ENCODE measurements at places on chromosomes 12 and 14. TPM values are rescaled to one million over a fixed set of nuclear protein-coding genes. Genes with fewer than 3 reads are reported as not detected.

CLEC2B gene
- 1.7 TPM for total RNA-seq

NDRG2 gene
- 171 TPM for total RNA-seq

RNFT2 gene
- total RNA-seq: 6.3 TPM

DNA sequence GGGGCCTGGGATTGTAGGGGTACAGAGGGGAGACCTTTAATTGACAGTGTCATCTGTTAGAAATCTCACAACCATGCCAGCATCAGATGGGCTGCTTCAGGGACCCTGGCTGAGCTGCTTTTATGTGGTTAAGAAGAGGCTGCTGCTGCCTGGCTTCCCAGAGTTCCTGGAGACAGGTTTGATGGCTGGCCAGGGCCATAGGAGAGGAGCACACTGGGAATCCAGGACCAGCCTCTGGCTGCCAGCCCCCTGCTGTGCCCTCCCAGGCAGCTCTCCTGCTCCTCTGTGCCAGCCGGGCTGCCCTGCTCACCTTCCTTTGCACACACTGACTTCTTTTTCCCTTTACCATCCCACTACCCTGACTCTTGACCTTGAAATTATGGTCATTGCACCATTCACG, 507 bp upstream of the KRT73 start:
- no peaks in the 10 kb centered on the region for H3K36me3 ChIP-seq
- H3K4me3 ChIP-seq: no peak overlapping the region
- H3K4me1 ChIP-seq: no peaks in the 10 kb centered on the region

GARIN6 gene
- total RNA-seq: not detected

BTBD6 gene
- total RNA-seq: 66.0 TPM

INF2 gene
- 264 TPM for total RNA-seq

FGF6 gene
- total RNA-seq: not detected

DNA sequence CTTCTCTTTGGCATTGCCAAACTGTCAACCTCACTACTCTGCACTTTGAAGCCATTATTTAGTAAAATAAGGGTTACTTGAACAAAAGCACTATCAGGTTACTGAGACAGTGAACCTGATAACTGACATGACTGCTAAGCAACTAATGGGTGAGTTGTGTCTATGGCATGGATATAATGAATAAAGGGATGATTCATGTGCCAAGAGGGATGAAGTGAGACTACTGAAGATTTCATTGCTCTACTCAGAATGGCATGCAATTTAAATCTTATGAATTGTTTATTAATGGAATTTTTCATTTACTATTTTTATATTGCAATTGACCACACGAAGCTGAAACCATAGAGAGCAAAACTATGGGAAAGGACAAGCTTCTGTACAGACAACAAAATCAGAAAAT, 74.4 kb downstream of the CEP128 start:
- H3K4me1 ChIP-seq: no peaks in the 10 kb centered on the region
- no peaks in the 10 kb centered on the region for H3K36me3 ChIP-seq
- H3K27ac ChIP-seq: no peak overlapping the region
- DNase-seq: no peak

DNA sequence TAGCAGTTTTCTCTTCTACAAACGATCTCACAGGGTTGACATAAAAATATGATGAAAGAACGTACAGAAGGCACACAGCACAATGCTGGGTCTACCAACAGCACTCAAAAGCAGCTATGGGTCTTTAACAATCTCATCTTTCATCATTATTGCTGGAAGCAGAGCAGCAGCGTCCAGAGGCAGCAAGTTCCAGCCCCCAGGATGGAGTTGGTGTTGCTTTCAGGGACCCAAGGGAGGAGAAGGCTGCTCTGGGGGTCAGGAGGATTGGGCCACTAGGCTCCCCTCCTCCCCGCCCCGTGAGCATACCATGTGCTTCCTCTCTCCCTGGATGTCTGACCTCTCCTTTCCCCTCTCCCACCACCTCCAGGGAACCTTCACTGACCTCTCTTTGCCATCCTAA, 13.3 kb downstream of the KCTD10 start:
- peak overlapping the region; percentile 95 for H3K27ac ChIP-seq
- no peak overlapping the region for H3K4me3 ChIP-seq
- H3K4me1 ChIP-seq: peaks cover 28% of the 10 kb centered on the region
- H3K27me3 ChIP-seq: no peaks in the 10 kb centered on the region
- no peaks in the 10 kb centered on the region for H3K36me3 ChIP-seq

GRCh38 chr12:109266106-109266879, 42.8 kb downstream of the FOXN4 start:
- H3K4me3 ChIP-seq: no peak overlapping the region
- DNase-seq: no peak
- no peaks in the 10 kb centered on the region for H3K27me3 ChIP-seq
- H3K4me1 ChIP-seq: no peaks in the 10 kb centered on the region
- H3K27ac ChIP-seq: no peak overlapping the region
- no peaks in the 10 kb centered on the region for H3K36me3 ChIP-seq

- no peaks in the 10 kb centered on the region for H3K27me3 ChIP-seq
- no peak for DNase-seq
- H3K4me3 ChIP-seq: no peak overlapping the region
- H3K4me1 ChIP-seq: no peaks in the 10 kb centered on the region
Observed at GRCh38 chr14:20262642-20263128, 23.6 kb downstream of the OR11H4 start.

DNA sequence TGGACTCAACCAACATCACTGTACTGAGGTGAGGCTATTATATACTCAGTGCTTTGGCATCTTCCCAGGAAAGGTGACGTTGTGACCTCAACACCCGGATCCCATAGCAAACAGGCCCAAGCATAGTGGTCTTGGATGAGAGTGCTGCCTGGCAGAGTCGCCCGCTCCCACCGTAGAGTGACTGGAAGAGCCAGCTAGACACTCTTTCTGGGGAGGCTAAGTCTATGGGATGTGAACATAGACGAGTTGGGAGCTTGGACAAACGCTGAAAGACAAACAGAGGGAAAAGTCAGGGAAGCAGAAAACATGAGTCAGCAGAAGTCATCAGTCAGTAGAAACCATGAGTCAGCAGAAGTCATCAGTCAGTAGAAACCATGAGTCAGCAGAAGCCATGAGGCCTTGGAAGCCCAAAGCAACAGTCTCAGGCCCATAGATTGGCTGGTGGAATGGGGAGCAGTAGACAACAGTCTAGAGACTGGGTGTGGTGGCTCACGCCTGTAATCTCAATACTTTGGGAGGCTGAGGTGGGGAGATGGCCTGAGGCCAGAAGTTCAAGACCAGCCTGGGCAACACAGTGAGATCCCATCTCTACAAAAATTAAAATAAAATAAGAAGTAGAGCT, 66.4 kb upstream of the MAP1LC3B2 start:
- no peaks in the 10 kb centered on the region for H3K27me3 ChIP-seq
- no peak overlapping the region for H3K4me3 ChIP-seq
- no peak overlapping the region for H3K27ac ChIP-seq
- DNase-seq: no peak
- H3K36me3 ChIP-seq: no peaks in the 10 kb centered on the region

- H3K27ac ChIP-seq: no peak overlapping the region
- no peaks in the 10 kb centered on the region for H3K27me3 ChIP-seq
- H3K4me3 ChIP-seq: no peak overlapping the region
- peak; percentile 33 for DNase-seq
- peaks cover 2% of the 10 kb centered on the region for H3K4me1 ChIP-seq
Observed at GRCh38 chr12:46661110-46661845, 164.5 kb downstream of the SLC38A4 start.

MANSC4 gene
- not detected for total RNA-seq

BCDIN3D gene
- 3.7 TPM for total RNA-seq

- peak; percentile 33 for DNase-seq
- H3K4me1 ChIP-seq: no peaks in the 10 kb centered on the region
- no peaks in the 10 kb centered on the region for H3K36me3 ChIP-seq
- H3K4me3 ChIP-seq: no peak overlapping the region
- no peak overlapping the region for H3K27ac ChIP-seq
- H3K27me3 ChIP-seq: no peaks in the 10 kb centered on the region
Observed at GRCh38 chr14:35078082-35078481, 32.0 kb downstream of the FAM177A1 start.

GRCh38 chr14:64324895-64325294, 30.7 kb upstream of the ESR2 start:
- H3K4me1 ChIP-seq: no peaks in the 10 kb centered on the region
- no peak for DNase-seq
- no peak overlapping the region for H3K4me3 ChIP-seq
- no peaks in the 10 kb centered on the region for H3K36me3 ChIP-seq
- H3K27me3 ChIP-seq: no peaks in the 10 kb centered on the region
- no peak overlapping the region for H3K27ac ChIP-seq

GRCh38 chr12:127888943-127889719, 377.8 kb upstream of the TMEM132C start:
- no peaks in the 10 kb centered on the region for H3K36me3 ChIP-seq
- no peak overlapping the region for H3K27ac ChIP-seq
- no peaks in the 10 kb centered on the region for H3K4me1 ChIP-seq
- DNase-seq: no peak

MFAP5 gene
- 12.1 TPM for total RNA-seq

GRCh38 chr12:98660521-98660920, 15.4 kb downstream of the APAF1 start:
- H3K4me3 ChIP-seq: no peak overlapping the region
- H3K4me1 ChIP-seq: no peaks in the 10 kb centered on the region
- H3K27ac ChIP-seq: no peak overlapping the region
- no peaks in the 10 kb centered on the region for H3K27me3 ChIP-seq
- H3K36me3 ChIP-seq: peaks cover 3% of the 10 kb centered on the region

DNA sequence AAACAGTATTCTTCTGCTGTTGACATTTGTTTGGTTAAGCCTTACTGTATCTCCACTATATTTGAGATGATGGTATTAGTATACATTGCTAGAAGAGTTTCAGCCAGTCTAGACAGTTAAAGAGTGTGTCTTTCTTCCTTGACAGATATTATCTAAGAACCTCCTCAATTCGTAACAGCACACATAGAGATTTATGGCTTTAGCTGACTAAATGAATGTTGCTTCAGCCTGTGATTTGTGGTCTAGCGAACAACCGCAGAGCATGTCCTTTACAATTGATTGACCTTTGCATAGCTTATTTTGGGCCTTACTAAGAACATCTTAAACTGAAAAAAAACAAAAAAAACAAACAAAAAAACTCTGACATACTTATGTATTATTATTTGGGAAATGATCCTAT, 122.2 kb downstream of the DAAM1 start:
- no peaks in the 10 kb centered on the region for H3K27me3 ChIP-seq
- H3K36me3 ChIP-seq: no peaks in the 10 kb centered on the region
- H3K27ac ChIP-seq: no peak overlapping the region
- no peak for DNase-seq

CEP170B gene
- 110 TPM for total RNA-seq

GRCh38 chr12:85575120-85576096, 260.8 kb downstream of the RASSF9 start:
- peak; percentile 32 for DNase-seq
- no peak overlapping the region for H3K4me3 ChIP-seq
- no peaks in the 10 kb centered on the region for H3K27me3 ChIP-seq
- no peak overlapping the region for H3K27ac ChIP-seq
- no peaks in the 10 kb centered on the region for H3K36me3 ChIP-seq
- H3K4me1 ChIP-seq: no peaks in the 10 kb centered on the region

GYS2 gene
- not detected for total RNA-seq

UBR7 gene
- total RNA-seq: 35.5 TPM

- DNase-seq: no peak
- H3K27ac ChIP-seq: no peak overlapping the region
- H3K4me1 ChIP-seq: no peaks in the 10 kb centered on the region
- no peaks in the 10 kb centered on the region for H3K27me3 ChIP-seq
- no peaks in the 10 kb centered on the region for H3K36me3 ChIP-seq
- no peak overlapping the region for H3K4me3 ChIP-seq
Observed at GRCh38 chr12:51524386-51524901, 66.6 kb upstream of the SCN8A start.
